GM06990 (cell line): ENCODE measurements at places on chromosomes 2 and 18.
A peak's percentile ranks its signal among the peaks of the same experiment; 100 is the strongest.

- peak; percentile 78 for DNase-seq
Measured at GRCh38 chr2:236568068-236568921, 1.3 kb upstream of the ACKR3 start.

- peak; percentile 58 for DNase-seq
Measured at GRCh38 chr2:19046986-19047780, 311.2 kb downstream of the OSR1 start.

DNA sequence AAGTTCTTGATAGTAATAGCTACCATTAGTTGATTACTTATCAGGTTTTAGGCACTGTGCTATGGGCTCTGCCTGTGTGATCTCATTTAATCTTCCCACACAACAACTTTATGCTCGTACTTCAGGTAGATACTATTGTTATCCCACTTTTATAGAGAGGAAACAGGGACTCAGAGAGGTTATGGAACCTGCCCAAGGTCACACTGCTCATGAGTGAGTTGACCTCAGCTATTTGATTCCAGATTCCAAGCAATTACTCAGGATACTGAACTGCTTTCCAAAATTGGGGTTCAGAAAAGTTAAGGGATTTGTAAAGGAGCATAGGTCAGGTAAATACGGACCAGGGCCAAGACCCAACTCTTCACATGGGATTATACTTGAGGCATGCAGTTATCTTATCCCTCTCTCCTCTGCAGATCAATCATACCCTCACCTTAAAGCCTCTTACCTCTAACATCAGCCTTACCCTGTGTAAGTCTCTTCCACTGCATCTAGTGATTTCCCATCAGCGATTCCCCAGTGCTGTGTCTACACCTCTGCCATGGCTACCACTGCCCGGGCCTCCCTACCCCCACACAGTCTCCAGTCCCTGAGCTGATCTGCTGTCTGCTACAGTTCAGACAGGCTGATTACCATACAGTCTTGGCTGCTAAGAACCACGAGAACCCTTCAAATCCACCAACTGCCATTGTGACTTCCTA is 74.4 kb downstream of the ANTXR1 start:
- no peak for DNase-seq

DNA sequence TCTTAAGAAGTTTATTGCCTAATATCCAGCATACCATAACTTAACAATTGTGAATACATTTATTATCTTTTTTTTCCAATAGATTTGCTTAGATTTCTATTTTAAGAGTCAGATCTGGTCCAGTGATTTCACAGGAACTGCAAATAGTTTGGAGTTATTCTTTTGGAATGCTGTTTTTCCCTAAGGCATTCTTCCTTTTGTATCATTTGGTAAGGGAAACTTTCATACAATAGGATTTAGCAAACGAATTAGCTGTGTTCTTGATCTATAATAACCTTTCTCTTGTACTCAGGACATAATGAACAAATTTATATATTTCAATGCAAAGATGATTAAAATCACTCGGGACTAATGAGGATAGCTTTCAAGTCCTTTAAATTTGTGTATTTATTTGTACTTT is 201.6 kb downstream of the ERBB4 start:
- DNase-seq = no peak

DNA sequence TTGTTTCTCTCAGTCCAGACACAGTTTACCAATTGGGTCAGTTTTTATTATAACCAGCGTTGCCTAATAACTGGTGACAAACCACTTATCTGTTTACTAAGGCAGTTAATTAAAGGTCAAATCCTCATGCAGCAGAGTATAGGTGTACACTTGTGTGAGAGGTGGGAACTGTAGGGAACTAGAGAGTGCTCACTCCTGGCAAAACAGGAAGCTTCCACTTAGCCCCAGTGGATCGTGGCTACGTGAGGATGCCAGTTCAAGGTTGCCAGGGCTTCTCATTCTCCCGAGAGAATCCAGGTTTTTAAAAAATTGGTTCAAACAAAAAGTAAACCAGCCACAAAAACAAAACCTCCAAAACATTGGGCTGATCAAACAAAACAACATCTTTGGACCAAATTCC is 8.1 kb downstream of the CYBRD1 start:
- DNase-seq = no peak

DNA sequence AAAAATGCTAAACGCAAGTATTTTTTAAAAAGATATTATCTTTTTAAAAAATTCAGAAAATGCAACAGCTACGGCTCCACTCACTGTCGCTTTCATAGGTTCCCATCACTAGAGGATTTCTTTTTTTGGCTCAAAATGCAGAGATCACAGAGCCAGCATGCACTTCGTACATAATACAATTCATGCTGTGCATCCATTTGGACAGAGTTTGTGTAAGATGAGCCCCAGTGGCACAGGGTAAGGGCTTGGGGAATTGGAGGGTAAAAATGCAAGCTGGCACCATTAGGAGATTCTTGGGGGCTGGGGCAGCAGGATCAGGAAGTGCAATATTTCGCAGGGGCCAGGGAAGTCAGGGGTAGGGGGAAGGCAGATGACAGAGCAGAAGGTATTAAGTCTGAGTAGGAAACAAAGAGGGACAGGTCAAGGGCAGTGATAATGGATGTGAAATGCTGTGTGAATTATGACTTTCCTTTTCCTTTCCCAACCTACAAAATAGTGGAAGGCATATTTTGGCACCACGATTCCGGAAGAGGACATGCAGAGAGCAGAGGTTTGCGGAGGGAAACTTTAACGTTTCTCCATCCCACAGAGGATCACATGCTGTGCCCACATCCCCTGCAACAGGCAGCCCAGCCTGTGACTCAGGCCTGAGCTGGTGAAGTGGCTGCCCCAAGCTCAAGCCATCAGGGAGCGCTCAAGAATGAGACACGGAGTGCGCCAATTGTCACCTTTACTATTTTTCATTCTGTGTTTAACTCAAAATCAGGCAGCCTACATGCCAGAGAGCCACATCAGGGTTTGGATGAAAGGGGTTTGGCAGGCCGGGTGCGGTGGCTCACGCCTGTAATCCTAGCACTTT is 4.7 kb downstream of the CAPG start:
- DNase-seq = peak; percentile 40

DNA sequence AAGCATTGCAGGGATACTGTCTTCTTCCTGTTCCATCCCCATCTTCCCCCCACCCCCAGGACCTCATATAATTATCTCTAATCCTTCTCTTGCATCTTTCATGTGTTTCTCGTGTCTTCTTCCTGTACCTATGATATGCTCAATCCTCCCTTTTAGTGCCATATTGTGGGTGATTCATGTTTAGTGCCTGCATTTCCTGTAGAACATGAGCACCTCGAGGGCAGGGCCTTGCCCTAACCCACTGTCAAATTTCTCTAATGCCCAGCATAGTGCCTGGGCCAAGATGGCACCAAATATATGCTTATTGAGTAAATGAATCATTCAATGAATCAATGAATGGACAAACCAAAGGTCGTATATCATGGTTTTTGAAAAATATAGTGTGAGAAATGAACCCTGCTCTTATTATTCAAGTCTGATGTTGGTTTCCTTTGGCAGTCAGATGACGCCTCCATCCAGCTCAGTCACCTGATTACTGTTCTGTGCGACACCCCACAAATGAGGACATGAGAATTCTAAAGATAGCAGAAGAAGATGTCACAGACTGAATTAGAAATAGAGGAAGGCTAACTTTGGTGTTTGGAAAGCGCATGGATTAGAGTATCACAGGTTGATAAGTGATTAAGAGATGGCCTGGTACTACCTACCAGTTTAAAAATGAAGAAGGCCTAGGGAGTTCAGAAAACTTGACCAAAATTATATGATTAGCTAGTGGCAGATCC is 278.4 kb downstream of the PRKCE start:
- DNase-seq = no peak

DNA sequence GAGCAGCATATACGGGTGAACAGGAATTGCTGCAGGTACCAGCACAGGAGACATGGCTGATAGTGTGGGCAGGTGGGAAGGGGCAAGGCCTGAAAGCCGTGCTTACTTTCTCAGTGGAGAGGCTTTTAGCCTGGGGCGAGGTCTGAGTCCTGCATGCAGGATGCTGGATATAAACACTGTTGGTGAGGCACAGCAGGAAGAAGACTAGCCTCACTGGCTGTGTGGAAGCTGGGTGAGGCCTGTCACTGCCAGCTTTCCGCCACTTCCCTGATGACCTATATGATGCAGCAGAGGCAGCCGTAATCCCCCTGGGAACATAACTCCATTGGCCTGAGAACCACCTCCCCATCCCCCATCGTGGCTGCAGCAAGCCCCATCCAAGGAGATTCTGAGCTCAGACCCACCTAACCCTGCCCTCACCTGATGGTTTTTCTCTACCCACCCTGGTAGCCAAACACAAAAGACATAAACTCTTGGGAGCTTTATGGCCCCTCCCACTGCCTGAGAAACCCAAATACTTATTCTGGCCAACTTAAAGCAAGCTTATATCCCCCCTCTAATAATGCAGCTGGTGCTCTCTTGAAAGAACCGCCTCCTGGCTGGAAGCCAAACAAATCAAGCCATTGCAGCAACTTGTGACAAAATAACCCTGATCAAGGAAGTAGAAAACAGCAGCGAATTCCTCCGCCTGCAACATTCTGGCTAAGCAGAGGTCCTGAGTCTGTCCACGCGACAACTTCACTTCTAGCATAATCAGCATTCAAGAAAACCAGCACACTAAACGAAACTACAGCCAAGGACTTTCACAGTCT is 54.6 kb upstream of the DSC1 start:
- no peak for DNase-seq
